ENCODE measurements at places on chromosomes 13 and 19. TPM values are rescaled to one million over a fixed set of nuclear protein-coding genes. Genes with fewer than 3 reads are reported as not detected.

DNA sequence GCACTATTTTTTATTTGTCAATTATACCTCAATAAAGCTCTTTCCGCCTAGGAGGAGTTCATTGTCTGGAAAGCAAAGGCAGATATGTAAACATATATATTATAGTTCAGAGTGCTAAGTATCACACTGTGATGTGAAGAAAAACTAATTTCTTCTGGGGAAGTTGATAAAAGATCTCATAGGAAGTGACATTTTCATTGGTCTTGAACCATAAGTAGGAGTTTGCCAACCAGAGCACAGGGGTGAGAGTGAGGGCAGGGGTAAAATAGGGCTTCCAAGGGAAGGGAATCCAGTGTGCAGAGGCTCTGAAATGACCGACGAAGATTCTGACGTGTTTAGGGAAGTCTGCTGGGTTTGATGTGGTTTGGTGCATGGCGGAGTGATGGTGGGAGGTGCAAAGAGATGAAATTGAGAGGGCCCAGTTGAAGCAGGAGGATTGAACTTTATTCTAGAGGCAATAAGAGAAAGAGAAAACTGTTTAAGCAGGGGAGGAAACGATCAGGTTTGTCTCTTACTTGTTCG is 780 bp upstream of the GTF2F2 start:
- H3K27me3 ChIP-seq, result no peaks in the 10 kb centered on the region
- H3K36me3 ChIP-seq, result no peaks in the 10 kb centered on the region
- no peak overlapping the region for H3K27ac ChIP-seq
- no peak overlapping the region for H3K4me3 ChIP-seq
- H3K4me1 ChIP-seq, result peaks cover 5% of the 10 kb centered on the region

DNA sequence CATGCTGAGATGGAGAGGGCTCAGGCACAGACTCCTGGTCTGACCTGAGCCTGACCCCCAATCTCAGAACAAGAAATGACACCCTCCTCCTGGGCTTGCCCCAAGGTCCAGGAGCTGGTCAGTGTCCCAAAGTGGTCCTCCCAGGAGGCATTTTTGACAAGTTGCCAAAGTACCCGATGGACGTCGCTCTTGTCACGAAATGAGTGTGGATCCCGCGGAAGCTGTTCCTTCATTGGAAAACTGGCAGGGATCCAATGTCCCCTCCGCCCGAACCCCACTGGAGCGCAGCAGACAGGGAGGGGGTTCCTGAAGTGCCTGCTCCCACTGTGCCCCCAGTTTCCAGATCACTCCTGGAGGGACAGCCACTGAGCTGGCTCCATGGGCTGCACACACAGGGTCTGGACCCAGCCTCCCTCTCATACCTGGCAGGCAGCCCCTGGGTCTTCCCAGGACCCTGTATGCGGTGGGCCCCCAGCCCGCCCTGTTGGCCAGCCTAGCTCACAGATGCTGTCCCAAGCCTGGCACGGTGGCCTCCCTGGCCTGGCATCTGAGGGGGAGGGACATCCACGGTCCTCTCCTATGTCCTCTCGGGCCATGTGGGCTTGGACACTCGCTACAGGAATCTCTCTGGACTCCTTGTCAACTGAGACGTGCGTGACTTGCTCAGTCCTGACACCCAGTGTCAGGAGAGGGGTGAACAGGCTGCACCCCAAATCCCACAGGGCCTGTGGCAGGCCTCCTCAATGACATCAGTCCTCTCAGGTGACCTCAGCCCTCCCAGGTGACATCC is 12.8 kb upstream of the ZNF14 start:
- no peaks in the 10 kb centered on the region for H3K4me1 ChIP-seq
- H3K27me3 ChIP-seq, result no peaks in the 10 kb centered on the region
- no peaks in the 10 kb centered on the region for H3K36me3 ChIP-seq
- no peak overlapping the region for H3K4me3 ChIP-seq

GRCh38 chr13:34179481-34179880 is 361.5 kb downstream of the RFC3 start:
- peaks cover 1% of the 10 kb centered on the region for H3K27me3 ChIP-seq
- DNase-seq, result no peak
- H3K4me3 ChIP-seq, result no peak overlapping the region
- no peaks in the 10 kb centered on the region for H3K36me3 ChIP-seq
- no peak overlapping the region for H3K27ac ChIP-seq

DNA sequence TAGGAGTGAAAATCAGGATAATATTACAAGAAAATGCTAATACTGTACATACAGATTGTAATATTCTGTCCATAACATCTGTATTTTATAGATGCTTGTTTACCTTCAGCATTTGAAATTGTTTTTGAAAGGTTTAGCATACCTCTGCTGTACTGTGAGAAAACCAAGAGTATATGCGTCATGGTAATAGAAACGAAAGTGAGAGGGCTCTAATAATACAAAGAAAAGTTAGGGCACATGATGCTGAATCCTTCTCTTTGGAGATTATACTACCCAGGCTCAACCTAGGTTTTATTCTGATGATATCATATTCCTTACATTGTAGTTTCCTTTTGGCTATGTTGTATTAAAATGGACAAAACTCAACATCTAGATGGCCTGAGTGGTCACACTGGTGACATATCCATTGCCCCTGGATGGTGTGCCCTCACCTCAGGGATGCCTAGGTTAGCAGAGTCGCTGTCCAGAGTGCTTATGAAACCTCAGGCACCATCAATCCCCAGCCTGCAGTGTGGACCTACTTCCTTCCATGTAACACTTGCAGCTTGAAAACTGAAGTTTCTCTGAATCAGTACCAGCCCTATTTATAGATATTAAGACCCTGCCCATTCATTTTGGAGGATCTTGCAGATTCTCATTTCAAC is 253.7 kb downstream of the KCTD12 start:
- H3K27ac ChIP-seq, result no peak overlapping the region
- no peaks in the 10 kb centered on the region for H3K36me3 ChIP-seq
- DNase-seq, result no peak
- no peak overlapping the region for H3K4me3 ChIP-seq
- H3K4me1 ChIP-seq, result no peaks in the 10 kb centered on the region

Gene ZNF345
- total RNA-seq, result 4.6 TPM

GRCh38 chr19:51697169-51697776 is 4.1 kb downstream of the SPACA6 start:
- peaks cover 6% of the 10 kb centered on the region for H3K36me3 ChIP-seq
- DNase-seq, result no peak
- H3K27me3 ChIP-seq, result no peaks in the 10 kb centered on the region
- no peak overlapping the region for H3K27ac ChIP-seq

GRCh38 chr13:75902166-75903104 is 266.3 kb downstream of the LMO7 start:
- H3K27ac ChIP-seq, result no peak overlapping the region
- no peaks in the 10 kb centered on the region for H3K4me1 ChIP-seq
- DNase-seq, result no peak
- no peaks in the 10 kb centered on the region for H3K36me3 ChIP-seq
- peaks cover 5% of the 10 kb centered on the region for H3K27me3 ChIP-seq

- no peak overlapping the region for H3K4me3 ChIP-seq
- no peak for DNase-seq
- H3K4me1 ChIP-seq, result no peaks in the 10 kb centered on the region
- H3K36me3 ChIP-seq, result no peaks in the 10 kb centered on the region
Measured at GRCh38 chr19:952049-952679, 26.3 kb downstream of the ARID3A start.

GRCh38 chr13:45787346-45787745 is 64.2 kb downstream of the SIAH3 start:
- H3K4me3 ChIP-seq, result no peak overlapping the region
- H3K27me3 ChIP-seq, result no peaks in the 10 kb centered on the region
- H3K36me3 ChIP-seq, result no peaks in the 10 kb centered on the region
- no peak overlapping the region for H3K27ac ChIP-seq
